Substantia nigra (tissue), 51 donors: ENCODE measurements at places on chromosomes 3 and 15.

DNA sequence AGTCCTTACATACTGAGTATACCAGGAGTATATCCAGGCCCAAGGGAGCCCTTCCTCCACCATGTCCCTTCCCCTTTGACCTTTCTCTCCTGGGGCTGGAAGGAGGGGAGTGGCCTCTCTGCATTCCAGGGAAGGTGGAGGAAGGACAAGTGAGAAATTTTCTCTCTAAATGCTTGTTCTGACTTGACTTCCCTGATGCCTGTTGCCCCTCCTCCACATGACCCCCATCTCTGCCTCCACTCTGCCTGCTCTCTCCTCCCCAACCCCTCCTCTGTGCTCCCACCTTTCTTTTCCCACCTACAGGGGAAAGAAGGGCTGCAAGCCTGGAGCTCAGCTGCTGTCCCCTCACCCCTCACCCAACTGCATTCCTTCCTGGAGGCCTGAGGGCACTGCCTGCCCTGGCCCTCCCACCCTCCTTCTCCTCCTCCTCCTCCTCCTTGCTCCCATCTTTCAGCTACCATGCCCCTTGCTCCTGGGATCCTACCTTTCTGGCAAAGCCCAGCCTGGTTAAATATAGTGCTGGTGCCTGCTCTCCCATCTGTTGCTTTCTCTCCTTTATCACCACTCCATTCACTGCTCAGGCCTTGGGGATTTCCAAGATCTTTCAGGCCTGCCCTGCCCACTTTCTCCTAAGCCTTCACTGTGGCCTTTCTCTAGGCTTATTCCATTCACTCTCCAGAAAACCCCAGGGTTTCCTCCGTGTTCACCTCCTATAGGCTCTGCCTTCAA, 8.5 kb upstream of the DAG1 start:
- DNase-seq, result no peak

DNA sequence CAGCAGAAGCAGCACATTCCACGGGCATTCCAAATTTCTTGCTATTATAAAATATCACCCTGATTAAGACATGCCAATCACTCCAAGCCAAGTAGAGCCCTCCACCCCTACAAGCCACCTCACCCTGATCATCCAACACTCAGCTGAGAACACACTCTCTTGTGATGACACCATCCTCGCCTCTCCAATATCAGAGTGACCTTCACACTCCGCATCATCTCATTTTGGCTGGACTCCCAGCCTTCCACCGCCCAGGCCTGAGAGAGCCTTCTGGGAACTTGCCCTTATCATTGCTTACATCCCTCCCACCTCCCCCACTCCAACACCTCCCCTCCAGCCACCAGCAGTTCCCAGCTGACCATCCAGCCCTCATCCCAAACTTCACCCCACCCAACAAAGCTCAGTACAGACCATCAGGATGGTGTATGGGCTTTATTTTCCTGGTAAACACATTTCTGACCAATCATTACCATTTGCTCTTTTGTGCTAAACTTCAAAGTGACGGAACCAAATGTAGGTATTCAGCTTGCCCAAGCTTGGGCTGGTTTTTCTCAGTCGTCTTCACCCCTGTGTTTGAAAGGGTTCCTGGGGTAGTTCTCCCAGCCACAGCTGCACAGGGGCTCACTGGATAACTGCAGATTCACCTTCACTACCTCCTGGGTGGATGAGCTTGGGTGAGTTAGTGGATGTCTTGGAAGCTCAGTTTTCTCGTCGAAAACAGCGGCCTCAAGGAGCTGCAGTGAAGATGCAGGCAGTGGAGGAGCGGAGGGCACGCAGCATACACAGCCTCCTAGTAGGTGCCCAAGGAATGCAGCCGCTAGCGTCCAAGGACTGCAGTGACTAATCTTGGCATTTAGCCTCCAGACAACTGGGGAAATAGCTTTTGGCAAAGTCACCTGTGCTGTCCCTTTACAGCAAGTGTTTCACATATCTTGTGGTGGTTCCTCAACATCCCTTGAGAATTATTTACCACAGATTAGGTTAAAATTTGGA, 115.1 kb downstream of the LIPC start:
- no peak for DNase-seq

- DNase-seq, result no peak
Measured at GRCh38 chr3:69751074-69751476, 11.8 kb downstream of the MITF start.

DNA sequence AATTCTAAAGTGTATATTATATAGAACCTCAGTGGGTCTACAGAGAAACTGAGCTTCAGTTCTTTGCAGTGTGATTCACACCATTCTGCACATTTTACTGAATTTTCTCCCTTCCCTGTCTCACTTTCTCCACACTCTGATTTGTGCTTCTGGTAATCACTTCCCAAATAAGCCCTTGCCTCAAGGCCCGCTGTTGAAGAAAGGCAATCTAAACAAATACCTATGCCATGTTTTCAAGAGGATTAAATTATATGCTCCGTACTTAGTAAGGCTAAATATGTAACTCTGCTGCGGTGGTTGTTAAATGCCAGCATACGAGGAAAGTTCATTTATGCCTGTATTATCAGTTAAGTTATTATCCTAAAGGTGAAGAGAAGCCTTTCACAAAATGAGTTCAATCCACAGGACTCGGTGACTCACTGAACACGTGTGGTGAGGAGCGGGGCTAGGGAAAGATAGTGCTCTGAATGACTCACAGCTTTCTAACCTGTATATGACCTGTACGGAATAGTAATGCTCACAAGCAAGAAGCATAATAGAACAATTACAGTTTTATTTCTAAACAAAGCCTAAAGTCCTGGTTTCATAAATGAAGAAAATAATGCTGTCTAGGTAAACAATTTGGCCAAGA, 25.1 kb downstream of the CNTN6 start:
- DNase-seq, result no peak

- no peak for DNase-seq
Measured at GRCh38 chr3:17133632-17134545, 249.1 kb downstream of the PLCL2 start.

GRCh38 chr15:50627351-50628055, 59.1 kb downstream of the TRPM7 start:
- DNase-seq, result no peak

GRCh38 chr3:129506231-129506742, 22.2 kb upstream of the RHO start:
- no peak for DNase-seq

GRCh38 chr3:100206687-100207086, 54.1 kb upstream of the TBC1D23 start:
- DNase-seq, result no peak

- no peak for DNase-seq
Measured at GRCh38 chr15:88865498-88866099, 29.7 kb downstream of the HAPLN3 start.

GRCh38 chr15:76986743-76987142, 8.2 kb upstream of the PSTPIP1 start:
- no peak for DNase-seq
